ENCODE measurements at places on chromosomes 2 and 18.

- DNase-seq = no peak
Observed at GRCh38 chr2:216006164-216006663, 7.1 kb downstream of the MREG start.

DNA sequence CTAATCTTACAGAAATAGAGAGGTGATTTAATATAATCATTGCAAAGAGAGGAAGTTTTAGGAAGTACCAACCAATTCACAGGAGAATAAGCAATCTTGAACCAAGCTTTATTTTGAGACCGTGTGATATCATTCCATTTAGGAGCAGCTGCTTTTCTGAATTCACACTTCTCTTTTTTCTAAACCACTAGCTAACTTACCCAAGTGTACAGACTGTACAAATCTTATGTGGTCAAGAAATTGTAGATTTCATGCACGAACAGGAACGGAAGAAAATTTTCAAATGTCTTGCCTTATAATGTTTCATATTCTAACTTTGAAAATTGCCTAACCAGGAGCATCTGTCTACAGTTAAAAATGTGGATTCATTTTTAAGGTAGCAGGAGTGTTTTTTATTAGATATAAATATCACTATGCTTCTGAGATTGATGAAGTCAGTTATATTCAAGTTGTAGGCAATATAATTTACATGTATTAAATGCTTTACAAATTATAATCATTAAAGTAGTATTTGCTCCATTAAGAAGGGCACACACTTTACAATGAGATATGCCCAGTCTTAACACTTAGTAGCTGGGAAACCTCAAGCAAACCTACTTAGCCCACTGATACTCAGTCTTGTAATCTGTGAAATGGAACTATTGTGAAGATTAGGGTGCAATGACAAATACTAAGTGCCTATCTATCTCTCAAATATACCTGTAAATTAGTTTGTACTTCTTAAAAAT lies 302.2 kb upstream of the STON1 start:
- peak; percentile 43 for DNase-seq

DNA sequence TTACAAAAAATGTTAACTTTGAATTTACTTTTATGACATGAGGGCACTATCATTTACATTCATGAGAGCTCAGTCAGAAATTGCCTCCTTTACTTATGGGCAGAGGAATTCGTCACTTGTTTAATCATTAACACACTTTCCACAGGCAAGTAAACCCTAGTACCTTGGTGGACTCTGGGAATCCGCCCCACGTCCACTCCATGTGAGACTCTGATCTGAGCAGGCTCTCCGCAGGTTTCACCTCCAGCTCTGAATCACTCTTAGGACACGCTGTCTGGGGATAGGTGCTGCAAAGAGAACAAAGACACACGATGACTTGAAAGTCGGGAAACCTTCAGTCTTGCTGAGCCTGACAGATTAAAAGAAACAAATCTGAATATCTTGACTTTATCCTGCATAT lies 73.6 kb downstream of the LPIN2 start:
- no peak for DNase-seq

- DNase-seq = no peak
Observed at GRCh38 chr18:6792391-6792790, 62.9 kb downstream of the ARHGAP28 start.

DNA sequence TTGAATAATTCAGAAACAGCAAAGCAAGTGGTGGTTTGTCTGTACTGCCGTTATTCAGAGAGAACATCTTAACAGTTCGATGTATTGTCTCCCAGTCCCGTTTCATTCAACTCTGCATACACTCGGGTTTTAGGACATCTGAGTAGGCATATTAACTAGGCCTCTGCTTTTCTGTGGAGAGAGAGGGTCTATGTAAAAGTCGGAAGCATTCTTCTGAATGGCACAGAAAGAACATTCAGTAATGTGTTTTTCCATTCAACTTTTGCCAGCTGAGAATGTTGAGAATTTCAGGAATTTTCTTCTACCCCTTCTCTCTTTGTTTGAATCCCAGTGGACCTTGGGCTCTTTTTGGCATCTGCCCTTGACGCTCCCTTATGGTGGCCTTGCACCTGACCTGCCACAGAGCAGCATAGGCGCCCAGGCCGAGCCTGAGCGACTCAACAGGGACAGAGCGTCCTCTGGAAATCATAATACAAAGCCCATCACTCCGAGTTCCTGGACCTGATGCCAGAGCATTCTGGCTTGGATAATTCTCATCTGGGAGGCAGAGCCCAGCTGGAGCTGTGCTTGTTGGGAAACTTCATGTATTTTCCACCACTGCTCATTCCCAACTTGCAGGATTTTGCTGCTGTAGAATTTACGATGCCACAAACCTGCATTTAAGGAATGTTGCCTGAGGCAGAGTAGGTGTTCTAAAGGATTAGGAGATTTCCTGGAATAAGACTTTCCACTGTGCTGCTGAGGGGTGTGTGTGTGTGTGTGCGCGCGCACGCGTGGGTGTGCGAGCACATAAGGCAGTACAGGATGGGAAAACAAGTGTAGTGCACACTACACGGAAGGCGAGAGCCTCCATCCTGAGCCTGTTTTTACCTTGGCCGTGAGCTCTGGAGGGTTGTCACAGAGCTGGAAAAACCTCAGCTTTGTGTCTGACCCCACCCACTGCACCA lies 77.2 kb upstream of the TXNDC2 start:
- no peak for DNase-seq

GRCh38 chr2:168669151-168669550 lies 133.3 kb upstream of the NOSTRIN start:
- DNase-seq = no peak

Data from GM13976 (cell line).